ENCODE measurements at places on chromosomes 2 and 18. TPM values are rescaled to one million over a fixed set of nuclear protein-coding genes. Genes with fewer than 3 reads are reported as not detected.

ZNF892 gene
- 8.5 TPM for total RNA-seq

NEUROD1 gene
- total RNA-seq = not detected

- peak; percentile 90 for DNase-seq
These were observed 129.6 kb upstream of the SLC1A4 start for GRCh38 chr2:64859312-64860212.

DNA sequence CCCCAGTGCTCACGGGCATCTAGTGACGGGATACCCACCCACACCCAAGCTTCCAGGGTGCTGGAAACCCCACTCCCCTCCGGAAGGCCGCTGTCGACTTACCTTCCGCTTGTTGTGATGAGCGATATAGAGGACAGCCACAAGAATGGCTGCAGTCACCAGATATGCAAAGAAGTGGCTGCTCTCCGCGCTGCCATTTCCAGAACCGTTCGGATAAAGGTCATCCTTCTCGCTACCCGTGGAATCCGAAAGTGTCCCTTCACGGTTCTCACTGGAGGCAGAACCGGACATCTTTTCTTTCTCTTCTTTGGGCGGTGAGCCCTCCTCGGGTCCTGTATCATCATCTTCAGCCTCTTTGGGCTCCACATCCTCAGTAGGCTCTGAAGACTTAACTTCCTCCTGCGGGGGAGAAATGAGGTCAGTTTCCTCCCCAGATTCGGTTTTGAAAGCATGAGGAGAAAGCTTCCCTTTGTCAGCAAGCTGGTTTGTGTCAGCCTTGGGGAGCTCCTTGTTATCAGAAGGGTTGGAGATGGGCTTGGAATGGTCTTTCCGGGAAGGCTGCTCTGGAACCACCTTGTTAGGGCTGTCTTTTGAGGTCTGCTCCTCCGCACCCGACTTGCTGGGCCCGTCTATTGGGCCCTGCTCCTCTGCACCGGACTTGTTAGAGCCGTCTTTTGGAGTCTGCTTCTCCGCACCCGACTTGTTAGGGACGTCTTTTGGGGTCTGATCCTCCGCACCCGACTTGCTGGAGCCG, 1.2 kb downstream of the TGOLN2 start:
- DNase-seq = no peak

DNA sequence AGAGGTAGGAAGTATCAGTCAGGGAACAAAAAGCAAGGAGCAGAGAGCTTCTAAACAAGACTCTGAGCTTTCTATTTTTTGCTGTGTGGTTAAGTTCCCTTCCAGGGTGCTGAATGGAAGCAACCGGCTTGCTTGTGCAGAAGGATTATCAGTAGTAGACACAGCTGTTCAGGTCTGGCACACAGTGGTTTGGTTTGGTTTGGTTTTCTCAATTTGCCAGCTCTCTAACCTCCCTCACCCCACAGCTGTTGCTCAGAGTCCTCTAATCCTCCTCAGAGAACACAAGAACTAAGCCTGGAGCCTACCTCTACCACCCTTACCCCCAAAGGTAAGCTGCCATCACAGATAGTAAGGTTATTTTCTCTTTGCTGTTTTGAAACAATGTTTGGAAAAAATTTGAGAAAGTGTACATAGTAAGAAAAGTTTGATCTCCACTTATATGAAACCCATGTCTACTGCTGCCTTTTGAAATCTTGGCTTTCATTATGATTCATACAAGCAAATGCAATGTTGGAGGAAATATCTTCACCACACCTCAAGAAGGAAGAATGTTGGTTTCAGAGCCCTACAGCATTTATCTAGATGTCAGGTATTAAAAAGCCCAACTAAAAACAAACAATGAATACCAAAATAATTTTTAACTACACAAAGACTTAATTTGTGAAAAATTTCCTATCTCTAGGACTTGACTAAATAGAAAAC, 255.3 kb downstream of the NR4A2 start:
- no peak for DNase-seq

DSC1 gene
- not detected for total RNA-seq

DNA sequence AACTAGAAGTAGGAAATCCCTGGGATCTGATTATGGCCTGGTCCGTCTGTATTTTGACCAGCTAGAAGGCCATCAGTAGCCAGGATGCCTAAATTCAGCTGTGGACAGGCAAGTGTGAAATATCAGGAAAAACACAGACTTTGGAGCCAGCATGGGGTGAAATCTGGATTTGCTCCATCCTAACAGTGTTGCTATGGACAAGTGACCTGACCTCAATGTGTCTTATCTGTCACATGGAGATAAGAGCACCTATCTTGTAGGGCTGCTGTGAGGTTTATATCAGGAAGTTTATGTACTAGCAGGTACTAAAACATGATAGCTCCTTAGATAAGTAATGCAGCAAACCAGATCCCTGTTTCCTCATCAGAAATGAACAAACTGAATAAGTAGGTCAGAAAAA, 460.4 kb downstream of the STK39 start:
- DNase-seq = no peak

ARHGEF4 gene
- total RNA-seq = 12.1 TPM

GRCh38 chr2:48015421-48015820, 109.1 kb upstream of the FBXO11 start:
- no peak for DNase-seq

DNA sequence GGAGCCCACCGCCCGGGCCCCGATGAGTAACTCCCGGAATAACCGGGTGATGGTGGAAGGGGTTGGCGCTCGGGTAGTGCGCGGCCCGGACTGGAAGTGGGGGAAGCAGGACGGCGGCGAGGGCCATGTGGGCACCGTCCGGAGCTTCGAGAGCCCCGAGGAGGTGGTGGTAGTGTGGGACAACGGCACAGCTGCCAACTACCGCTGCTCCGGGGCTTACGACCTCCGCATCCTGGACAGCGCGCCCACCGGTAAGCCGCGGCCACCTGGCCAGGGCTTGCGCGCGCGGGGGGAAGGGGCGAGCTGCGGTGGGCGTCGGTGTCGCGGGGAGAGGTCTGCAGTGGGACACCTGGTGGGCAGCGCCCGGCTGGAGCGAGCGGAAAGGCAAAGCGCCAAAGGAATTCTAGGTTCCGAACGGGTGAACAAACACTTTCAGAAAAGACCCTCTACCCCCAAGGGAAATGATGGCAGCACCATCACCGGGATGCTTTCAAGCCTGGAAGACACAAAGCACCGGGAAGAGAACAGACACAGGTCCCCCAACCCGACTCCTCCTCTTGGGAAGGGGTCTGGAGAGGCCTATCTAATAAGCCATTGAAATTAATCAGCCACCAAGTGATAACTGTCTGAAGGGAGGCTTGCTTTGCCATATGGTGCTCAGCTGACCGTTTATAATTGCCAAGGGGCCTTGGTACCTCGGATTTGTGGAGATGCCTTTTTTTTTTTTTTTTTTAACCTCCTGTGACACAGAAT, 1.1 kb downstream of the MIB1 start:
- peak; percentile 68 for DNase-seq

AUP1 gene
- 75.3 TPM for total RNA-seq

IL1A gene
- 0.18 TPM for total RNA-seq

FABP1 gene
- not detected for total RNA-seq

DNA sequence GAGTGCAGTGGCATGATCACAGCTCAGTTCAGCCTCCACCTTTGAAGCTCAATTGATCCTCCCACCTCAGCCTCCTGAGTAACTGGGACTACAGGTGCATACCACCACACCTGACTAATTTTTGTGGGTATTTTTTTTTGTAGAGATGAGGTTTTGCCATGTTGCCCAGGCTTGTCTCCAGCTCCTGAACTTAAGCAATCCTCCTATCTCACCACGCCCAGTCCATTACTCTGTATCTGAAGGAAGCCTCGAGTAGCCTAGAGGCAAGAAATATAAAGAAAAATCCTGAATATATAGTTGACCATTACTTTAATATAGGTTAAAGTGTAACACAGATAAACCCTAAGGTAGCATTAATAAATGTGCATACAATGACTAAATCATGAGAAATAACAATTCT, 686.8 kb upstream of the PIK3C3 start:
- DNase-seq = no peak

GRCh38 chr2:25251071-25251421, 82.7 kb upstream of the POMC start:
- no peak for DNase-seq

DNA sequence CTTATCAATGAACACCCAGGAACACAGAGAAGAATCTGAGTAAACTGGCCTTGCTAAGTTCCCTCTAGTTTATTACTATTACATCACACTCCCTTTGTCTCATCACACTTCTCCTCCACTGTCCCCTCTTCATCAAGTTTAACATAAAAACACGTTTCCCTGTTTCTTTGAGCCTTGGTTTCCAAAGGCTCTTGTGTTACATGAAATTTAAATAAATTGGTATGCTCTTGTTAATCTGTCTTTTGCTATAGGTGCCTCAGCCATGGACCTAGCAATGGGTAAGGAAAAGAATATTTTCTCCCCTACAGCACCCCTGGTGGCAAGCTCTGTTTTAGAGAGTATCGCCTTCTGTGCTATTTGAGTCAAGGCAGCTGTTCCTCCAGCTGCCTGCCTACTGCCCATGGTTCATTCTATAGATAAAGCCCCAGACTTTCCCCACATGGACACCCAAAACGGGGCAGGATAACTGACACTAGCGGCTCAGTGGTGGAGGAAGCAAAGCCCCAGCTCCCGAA, 31.8 kb downstream of the TGIF1 start:
- DNase-seq = no peak

GRCh38 chr18:42623935-42624334, 491.6 kb downstream of the RIT2 start:
- no peak for DNase-seq

FAM237A gene
- total RNA-seq = not detected

- no peak for DNase-seq
These were observed 32.0 kb downstream of the ABCG5 start for GRCh38 chr2:43806719-43807031.

- no peak for DNase-seq
These were observed 2.2 kb upstream of the SP5 start for GRCh38 chr2:170712653-170713542.

GRCh38 chr2:163077241-163077640, 238.7 kb upstream of the KCNH7 start:
- no peak for DNase-seq

DNA sequence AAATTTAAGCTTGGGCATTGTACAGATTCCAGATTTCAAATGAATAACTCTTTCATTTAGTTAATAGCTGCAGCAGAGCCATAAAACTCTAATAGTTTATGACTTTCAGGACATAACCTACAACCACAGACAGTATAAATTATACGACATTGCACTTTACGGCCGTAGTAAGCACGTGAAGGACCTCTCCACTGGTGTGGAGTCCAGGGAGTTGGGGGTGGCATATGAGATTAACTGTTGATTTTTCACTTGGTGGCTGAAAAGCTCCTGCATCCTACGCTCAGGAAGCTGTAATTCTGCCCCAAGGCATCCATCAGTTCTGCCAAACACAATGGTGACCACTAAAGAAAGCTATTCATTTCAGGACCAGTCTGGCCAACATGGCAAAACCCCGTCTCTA, 376.2 kb downstream of the SOX11 start:
- no peak for DNase-seq

LYG1 gene
- total RNA-seq = 2.1 TPM

- DNase-seq = peak; percentile 41
These were observed 149.7 kb downstream of the SMAD7 start for GRCh38 chr18:48800876-48801727.
